ENCODE measurements at places on chromosomes 6 and 20.

GRCh38 chr6:26299286-26300042 lies 65.5 kb upstream of the BTN3A2 start:
- no peak for DNase-seq

DNA sequence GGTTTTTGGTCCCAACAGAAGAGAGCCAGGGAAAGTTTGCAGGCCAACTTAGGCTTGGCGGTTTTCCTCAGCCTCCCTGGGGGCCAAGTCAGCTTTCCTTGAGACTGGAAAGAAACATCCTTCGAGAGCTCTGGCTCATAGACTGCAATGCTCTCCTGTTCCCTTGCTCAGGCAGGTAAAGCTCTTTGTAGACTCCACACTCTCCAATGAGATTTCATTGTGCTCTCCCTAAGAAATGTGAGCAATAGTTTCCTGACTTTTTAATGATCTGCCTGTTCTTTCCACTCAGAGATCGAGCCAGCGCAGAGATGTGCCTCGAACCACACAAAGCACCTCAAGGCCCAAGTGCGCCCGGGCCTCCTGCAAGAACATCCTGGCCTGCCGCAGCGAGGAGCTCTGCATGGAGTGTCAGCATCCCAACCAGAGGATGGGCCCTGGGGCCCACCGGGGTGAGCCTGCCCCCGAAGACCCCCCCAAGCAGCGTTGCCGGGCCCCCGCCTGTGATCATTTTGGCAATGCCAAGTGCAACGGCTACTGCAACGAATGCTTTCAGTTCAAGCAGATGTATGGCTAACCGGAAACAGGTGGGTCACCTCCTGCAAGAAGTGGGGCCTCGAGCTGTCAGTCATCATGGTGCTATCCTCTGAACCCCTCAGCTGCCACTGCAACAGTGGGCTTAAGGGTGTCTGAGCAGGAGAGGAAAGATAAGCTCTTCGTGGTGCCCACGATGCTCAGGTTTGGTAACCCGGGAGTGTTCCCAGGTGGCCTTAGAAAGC lies 13.9 kb downstream of the TNFAIP3 start:
- DNase-seq: no peak

- no peak for DNase-seq
Measured at GRCh38 chr6:98333273-98333672, 501.1 kb upstream of the POU3F2 start.

GRCh38 chr20:18388860-18389259 lies 78.0 kb downstream of the DZANK1 start:
- peak; percentile 54 for DNase-seq

DNA sequence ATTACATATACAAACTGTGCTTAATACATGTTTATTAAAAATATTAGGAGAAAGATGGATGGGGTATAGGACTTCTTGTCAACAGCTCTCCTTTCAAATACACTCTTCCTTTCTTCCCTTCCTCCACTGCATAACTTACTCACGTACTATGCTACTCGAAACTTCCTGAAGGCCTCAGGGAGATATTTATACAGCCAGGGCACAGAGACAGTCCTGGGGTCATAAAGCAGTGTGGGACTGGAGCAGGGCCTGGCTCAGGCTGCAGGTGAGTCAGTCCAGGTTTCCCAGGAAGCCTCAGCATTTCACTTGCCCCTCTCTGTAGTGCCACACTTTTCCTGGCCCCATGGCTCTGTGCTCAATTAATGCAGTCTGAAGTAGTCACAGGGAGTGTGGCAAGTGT lies 157.0 kb downstream of the UBE3D start:
- DNase-seq: no peak

DNA sequence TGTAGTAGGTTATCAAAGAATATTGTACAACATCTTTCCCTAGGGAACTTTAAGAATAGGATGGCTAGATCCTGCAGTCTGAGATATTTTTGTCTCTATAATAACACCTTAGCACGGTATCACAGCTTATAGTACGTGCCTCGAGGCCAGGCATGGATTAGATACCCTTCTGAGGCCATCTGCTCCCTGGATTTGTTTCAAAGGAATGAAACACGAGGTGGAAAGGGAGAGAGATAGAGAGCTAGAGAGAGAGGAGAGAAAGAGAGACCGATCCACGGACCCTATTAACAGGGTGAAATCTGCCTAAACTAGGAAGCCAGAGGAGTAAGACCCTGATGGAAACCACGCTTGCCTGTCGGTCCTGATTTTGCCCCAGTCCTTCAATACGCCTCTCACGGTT lies 92.5 kb downstream of the CD83 start:
- no peak for DNase-seq

Measured in kidney glomerular epithelial cell (primary cell).